ENCODE measurements at places on chromosomes 4 and X.

DNA sequence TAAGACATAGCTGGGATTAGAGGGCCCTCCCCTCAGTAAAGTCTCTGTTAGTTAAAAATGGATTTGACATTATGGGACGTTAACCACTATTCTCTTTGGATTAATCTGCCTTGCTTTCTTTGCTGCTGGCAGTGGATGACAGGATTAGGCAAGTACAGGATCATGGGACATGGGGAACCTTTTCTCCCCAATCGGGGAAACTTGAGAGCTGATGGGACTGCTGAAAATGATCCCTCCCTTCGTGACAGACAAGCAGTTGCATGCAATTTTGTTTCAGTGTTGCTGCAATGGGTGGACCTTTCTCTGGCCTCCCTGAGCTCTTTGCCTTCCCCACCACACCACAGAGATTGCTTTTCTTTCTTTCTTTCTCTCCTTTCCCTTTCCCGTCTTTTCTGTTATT, 120.2 kb upstream of the BANK1 start:
- DNase-seq: no peak

GRCh38 chrX:72394518-72395170, 88.9 kb upstream of the CITED1 start:
- no peak for DNase-seq

DNA sequence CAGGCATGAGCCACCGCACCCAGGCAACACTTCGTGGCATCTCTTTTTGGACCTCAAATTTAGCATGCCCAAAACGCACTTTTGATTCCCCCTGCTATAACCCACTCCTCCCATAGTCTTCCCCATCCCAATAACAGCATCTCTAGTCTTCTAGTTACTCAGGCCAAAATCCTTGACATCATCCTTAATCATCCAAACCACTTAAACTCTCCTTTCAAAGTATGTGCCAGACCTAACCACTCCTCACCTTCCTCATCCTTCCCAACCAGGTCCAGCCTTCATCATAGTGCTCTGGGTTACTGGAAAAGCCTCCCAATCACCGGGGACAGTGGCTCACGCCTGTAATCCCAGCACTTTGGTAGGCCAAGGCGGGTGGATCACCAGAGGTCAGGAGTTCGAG, 41.9 kb downstream of the AFAP1 start:
- DNase-seq: no peak

- no peak for DNase-seq
These were observed 94.6 kb downstream of the UBE2K start for GRCh38 chr4:39792529-39792928.
